ENCODE measurements at places on chromosomes 4 and X. TPM values are rescaled to one million over a fixed set of nuclear protein-coding genes. Genes with fewer than 3 reads are reported as not detected.

HS3ST1 gene
- total RNA-seq: not detected

DNA sequence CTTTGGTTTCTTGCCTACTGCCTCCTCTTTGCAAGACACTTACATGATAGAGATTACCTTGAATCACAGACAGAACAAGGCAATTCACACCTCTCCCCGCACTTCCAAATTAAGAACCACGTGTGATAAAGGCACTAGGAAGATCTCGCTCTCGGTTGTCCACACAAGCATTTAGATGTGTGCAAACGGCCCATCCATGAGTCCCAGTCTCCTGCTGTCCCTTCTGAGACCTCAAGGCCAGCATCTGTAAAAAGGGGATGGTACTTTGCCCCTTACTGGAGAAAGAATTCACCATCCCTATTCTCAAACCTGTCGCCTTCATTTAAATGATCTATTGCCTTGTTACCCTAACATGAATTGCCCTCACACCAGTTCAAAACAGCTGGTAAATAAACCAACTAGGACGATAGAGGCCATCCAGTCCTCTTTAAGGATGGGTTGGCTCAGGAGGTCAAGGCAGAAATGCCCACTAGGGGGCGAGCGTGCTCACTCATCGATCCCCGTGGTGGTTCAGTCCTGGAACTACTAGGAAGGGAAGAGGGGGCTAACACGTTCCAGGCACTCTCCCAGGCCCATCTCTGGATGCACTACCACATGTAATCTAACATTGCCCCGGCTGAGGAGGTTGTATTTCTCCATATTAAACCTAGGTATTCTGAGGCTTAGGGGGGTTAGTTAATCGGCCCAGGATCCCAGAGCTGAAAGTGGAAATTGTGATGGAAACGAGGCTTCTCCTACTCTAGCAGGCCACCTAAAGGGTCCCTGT lies 95.8 kb downstream of the DHX15 start:
- peak; percentile 50 for DNase-seq

FAM47E gene
- 0.72 TPM for total RNA-seq

DNA sequence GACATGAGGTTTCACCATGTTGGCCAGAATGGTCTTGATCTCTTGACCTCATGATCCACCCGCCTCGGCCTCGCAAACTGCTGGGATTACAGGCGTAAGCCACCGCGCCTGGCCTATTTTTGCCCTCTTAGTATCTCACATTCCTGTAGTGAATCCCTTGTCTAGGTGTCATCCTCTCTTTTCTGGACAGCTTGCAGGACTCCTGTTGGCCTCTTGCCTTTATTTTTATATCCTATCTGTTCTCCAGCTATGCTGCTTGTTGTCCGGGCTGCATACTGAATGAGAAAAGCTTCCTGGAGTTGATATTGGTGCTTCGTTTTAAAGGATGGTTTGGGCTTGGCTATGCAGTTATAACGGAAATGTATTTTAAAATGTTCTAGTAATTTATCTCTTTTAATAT lies 148.6 kb downstream of the TLL1 start:
- DNase-seq: no peak

CT45A3 gene
- total RNA-seq: not detected

CHIC2 gene
- 43.0 TPM for total RNA-seq

COMMD8 gene
- total RNA-seq: 10.1 TPM

DNA sequence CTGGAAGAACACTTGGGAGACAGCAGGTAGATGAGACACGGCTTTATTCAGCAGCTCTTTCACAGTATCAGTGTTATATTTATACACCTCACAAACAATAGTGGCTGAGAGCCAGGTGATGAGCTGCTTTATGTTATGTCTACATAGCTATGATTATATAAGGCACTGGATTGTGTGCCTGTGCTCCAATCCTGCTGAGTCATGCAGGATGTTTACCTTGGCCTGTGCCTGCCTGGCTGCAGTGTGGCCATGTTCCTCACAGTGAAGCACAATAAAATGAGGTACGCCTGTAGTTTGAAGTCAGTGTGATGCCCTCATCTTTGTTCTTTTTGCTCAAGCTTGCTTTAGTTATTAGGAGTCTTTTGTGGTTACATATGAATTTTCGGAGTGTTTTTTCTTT lies 31.3 kb downstream of the CXCL13 start:
- no peak for DNase-seq

ANXA5 gene
- total RNA-seq: 108 TPM

All from T-helper 17 cell (primary cell).